Fibroblast of skin of left quadriceps (primary cell): ENCODE measurements at places on chromosomes 11 and 22.

- no peak for DNase-seq
These were observed 369.2 kb upstream of the NARS2 start for GRCh38 chr11:78943841-78944240.

- DNase-seq = no peak
These were observed 727.3 kb downstream of the LRRC4C start for GRCh38 chr11:40732132-40732531.

- DNase-seq = no peak
These were observed 9.6 kb downstream of the KRTAP5-5 start for GRCh38 chr11:1639102-1639620.

GRCh38 chr11:1763796-1764661 lies at the start of gene CTSD:
TSS of gene CTSD (minus strand) at chr11:1763927. CDS start at chr11:1763859, 68 bp downstream.
- peak; percentile 37 for DNase-seq

DNA sequence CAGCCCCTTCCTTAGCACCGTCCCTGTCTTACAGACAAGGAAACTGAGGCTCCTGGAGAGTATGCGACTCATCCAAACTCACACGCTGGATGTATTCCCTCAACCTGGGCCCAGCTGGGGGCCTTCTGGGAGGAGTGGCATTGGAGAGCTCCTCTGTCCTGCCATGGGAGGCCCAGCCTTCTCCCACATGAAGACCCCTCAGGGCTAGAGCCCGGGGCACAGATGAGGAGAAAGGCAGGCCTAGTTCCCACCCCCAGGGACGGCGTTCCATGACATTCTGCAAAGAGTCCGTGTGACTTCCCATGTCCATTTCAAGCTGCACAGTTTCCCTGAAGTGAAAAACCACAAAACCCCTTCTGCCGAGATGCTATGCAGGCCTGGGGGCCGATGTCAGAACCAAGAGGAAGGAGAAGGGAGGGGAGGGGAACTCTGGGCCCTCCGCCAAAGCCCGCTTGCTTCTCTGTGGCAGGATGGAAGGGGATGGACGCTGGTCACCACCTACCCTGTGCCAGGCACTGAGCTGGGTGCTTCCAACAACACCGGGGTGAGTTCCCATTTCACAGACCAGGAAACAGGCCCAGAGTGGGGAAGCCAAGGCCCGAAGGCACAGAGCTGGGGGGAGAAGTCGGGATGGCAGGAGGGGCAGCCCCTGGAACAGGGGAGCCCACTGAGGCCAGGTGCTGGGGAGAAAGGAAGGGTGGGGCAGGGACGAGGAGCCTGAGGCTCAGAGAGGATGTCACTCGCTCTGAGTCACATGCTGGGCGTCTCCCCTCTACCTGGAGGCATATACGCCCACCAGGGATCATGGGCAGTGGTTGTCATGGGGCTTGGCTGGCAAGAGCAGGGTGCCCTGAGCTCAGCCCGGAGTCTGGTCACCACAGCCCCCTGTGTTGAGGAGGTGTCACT lies 15.7 kb downstream of the RAC2 start:
- peak; percentile 29 for DNase-seq

GRCh38 chr22:20972933-20973577 lies 6.0 kb downstream of the AIFM3 start:
- DNase-seq = no peak

DNA sequence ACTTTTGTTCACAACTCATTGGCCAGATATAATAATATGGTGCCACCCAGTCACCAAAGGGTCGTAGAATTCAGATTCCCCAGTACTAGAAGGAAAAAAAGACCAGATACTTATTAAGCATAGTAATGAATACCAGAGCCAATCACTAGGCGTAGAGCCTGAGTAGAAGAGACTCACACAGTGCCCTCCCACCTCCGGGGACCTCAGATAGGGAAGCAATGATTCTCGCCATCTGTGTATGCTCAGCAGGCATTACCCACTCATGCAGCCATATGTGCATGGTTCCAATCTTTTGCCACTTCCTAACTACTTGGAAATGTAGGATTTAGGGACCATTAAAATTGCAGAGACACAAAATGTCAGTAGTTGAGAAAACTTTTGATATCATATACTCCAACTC lies 85.3 kb downstream of the C11orf87 start:
- DNase-seq = no peak

DNA sequence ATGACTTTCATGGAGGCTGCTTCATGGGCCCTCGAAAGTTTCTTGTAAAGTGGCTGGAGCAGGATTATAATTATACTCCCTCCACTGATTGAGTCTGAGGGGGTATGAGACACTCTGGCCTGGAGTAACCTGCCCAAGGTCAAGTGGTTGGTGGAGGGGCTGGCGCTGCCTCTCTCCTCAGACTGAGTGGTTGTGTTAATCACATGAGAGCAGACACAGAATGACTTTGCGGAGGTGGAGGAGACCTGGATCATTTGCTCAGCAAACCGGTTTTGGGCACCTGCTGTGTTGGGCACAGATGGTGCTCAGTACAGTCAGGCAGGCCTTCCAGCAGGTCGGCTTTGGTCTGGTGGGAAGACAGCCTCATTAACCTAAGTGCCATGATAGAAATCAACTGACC lies 11.8 kb downstream of the BCR start:
- no peak for DNase-seq

- DNase-seq = no peak
These were observed 1502.1 kb downstream of the TBC1D22A start for GRCh38 chr22:48264586-48264985.

DNA sequence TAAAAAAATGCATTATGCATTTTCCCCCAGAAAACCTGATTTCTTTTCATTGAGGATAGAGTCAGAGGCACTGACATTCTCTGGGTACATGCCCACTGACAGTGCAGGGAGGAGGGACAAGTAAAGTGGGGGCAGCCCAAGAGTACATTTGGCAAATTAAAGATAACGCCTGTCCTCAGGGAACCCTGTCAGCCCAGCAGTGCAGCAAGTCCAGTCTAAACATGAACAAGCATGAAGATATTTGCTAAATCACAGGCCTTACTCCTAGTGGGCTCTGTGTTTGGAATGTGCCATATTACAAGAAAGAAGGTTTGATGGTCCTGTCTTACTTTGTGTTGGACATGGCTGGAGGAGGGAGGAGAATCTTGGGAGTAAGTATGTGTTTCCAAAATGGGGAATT lies 37.9 kb downstream of the AMOTL1 start:
- no peak for DNase-seq

DNA sequence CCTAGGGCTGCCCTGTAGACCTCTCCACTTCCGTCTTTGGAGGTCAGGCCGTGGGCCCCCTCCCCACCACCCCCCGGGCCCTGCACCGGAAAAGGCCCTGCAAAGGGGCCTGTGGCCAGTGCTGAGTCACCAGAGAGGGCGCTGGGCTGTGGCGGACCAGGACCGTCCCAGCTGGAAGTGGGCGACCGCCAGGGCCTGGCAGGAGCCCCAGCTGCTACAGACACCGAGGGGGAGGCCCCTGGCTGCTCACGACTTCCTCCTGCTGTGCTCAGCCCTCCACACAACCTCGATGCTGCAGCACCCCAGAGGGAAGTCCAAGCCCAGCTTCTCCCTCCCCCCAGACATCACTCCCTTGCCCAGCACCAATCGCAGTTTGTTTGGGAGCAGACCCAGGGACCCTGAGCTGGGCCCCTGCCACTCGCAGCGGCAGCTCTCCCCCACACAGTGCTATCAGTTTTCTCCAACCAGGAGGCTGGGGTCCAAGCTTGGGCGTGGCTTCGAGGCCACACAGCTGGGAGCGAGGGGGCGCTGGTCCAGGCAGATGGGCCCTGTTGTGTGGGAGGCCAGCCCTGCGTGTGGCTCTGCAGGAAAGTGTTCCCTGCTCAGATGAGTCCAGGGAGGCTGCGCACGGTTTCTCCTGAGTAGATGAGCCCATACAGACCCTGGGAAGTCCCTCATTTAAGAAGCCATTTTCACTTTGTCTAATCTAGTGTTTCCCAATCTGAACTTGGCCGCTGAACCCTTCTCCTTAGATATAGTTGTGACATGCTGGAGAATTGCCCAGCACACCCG lies 5.6 kb upstream of the SH3BP1 start:
- peak; percentile 77 for DNase-seq

GRCh38 chr11:76759517-76759916 lies 23.6 kb upstream of the TSKU start:
- DNase-seq = no peak

- no peak for DNase-seq
These were observed at the start of gene P2RY2 for GRCh38 chr11:73218106-73218829. TSS of gene P2RY2 (plus strand) at chr11:73218281. CDS start at chr11:73234160, 15,879 bp downstream.

DNA sequence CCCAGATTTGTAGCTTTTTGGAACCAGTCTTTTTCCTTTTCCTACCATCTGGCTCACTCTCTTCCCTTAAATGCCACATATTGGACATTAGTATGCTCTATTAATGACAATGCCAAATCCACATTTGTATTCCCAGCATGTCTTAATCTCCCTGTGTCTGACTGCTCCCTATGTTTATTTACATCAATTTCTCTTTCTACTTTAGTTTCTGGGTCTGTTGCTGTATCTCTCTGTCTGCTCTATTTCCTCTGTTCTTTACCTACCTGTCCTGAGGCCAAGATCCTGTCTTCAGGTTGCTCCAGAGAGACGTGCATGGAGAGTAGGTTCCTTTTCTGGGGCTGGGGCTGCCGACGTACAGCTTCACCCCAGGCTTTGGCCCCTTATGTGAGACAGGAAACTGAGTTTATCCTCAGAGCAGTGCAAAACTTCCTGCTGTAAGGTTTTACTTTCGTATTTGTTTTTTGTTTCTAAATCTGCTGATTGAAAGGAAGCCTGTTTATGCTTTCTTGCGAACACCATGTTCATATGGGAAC lies 25.6 kb downstream of the OR2AG2 start:
- no peak for DNase-seq

DNA sequence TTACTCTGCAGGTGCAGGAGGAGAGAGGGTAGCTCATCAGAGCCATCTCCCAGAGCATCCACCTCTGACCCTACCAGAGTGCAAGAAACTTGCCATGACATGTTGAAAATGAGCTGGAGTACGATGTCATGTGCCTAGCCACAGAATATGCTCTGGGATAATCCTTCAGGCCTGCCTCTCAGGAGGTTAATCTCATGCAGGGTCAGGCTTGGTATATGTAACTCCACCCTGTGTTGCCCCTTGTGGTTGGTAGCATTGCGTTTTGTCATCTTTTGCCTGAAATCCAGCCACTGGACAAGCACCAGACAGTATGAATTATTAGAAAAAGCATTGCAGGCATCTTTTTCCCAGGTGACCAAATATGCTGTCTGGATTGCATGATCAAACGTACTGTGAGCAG lies 36.2 kb downstream of the CNTF start:
- no peak for DNase-seq

- DNase-seq = no peak
These were observed 206.6 kb downstream of the OPCML start for GRCh38 chr11:133325711-133326110.

DNA sequence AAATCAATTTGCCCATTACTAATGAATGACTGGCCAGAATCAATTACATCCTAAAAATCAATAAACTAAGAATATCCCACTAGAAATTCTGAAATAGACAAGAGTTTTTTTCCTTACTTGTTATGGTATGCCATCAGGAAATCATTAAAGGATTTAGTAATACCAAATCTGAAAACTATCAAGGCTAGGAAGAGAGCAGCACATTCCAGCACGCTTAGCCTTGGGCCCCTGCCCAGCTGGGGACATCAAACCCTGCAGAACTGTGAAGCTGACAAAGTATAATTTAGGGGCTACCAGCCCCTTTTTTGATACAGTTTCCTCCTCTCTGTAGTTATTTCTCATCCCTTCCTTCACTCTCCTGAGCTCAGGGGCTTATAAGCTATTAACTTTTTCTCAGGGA lies 247.8 kb upstream of the ZC3H12C start:
- DNase-seq = peak; percentile 78

GRCh38 chr11:35082321-35083180 lies 56.4 kb upstream of the CD44 start:
- DNase-seq = peak; percentile 66

DNA sequence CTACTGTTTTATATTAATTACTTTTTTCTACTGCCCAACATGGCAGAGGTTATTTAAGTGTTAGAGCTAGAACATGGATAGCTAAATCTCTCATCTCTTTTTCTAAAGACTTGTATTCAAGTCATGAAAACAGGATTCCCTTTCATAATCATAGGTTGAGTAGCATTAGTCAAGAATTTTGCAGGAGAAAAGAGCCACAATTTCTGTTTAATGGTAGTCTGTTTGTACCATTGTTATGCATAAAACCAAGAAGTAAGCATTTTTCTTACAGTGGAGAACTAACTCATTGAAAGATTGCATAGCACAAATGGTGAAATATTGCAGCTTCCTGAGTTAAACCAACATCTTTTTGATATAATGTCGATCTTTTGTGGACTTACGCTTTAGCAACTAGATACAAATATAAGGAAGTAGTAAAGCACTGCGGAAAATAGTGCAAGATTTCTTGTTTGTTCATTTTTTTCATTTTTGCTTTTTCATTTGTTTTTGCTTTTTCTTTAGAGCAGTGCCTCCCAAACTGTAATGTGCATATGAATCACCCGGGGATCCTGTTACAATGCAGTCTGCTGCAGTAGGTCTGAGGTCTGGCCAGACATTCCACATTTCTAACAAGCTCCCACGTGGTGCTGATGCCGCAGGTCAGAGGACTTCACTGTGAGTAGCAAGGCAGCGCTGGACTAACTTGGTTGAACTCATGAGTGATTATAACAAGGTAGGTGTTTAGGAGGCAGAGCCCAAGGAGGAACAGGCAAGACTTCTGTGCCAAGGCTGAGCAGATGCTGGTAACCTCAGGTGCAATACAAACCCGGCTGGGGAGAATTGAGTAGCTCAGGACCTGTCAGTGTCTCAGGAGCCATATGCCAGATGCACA lies 4.6 kb downstream of the ETS1 start:
- DNase-seq = peak; percentile 68

DNA sequence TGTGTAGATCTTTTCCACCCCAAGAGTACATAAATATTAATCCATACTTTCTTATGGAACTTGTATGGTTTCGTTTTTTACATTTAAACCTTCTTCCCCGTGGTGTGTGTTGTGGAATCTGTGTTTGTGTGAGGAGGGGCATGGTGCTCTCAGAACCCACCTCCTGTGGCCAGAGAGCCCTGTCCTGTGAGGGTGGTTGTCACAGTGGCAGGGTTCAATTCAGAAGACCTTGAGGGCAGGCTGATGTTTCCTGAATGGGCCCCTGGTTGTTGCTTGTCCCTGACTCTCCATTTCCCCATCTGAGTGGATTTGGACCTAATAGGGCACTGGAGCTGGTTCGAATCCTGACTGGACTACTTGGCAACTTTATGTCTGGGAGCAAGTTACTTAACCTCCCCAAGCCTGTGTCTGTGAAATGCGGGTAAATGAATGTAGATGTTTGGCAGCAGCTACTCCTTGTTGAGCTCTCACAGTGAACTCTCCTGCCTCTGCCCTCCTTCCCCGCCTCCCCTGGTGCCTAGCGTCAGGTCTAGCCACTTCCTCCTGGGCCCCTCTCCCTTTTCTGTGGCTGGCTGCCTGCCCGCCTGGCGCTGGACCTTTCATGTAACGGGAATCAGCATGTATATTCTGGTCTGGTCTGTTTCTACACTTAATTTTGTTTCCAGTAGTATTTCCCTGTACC lies 7.3 kb downstream of the NEAT1 start:
- no peak for DNase-seq

GRCh38 chr11:2138431-2139122 lies 612 bp downstream of the IGF2 start:
- DNase-seq = no peak

DNA sequence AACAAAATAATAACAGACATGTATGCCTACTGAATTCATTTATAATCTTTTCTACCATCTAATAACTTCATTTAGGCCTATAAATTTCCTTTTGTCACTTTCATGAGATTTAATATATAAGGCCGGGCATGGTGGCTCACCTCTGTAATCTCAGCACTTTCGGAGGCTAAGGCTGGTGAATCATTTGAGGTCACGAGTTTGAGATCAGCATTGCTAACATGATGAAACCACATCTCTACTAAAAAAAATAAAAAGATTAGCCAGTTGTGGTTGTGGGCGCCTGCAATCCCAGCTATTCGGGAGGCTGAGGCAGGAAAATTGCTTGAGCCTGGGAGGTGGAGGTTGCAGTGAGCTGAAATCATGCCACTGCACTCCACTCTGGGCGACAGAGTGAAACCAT lies 14.2 kb upstream of the NTM start:
- DNase-seq = no peak
